SJSA1 (cell line): ENCODE measurements at places on chromosomes 6 and 20.

DNA sequence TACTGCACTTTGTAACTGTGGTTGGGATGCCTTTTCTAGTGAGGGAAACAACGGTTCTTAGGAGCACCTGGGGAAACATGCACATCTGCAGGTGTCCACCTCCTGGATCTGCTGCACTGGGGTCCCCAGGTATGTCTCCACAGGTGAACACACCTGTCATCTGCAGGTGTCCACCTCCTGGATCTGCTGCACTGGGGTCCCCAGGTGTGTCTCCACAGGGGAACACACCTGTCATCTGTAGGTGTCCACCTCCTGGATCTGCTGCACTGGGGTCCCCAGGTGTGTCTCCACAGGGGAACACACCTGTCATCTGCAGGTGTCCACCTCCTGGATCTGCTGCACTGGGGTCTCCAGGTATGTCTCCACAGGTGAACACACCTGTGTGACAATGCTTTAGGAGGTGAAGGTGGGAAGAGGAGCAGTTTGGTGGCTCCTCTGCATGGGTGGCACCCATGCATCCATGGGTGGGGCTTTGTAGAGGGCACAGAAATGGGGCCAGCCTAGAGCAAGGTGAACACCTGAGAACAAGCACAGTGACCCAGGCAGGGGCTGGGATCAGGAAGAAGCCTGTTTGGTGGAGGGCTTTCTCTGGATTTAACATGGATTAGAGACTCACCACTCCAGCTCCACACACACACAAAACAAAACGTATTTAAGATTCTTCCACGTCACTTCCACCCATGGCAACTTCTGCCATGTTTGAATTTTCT, 206.0 kb upstream of the CDH4 start:
- DNase-seq = no peak

DNA sequence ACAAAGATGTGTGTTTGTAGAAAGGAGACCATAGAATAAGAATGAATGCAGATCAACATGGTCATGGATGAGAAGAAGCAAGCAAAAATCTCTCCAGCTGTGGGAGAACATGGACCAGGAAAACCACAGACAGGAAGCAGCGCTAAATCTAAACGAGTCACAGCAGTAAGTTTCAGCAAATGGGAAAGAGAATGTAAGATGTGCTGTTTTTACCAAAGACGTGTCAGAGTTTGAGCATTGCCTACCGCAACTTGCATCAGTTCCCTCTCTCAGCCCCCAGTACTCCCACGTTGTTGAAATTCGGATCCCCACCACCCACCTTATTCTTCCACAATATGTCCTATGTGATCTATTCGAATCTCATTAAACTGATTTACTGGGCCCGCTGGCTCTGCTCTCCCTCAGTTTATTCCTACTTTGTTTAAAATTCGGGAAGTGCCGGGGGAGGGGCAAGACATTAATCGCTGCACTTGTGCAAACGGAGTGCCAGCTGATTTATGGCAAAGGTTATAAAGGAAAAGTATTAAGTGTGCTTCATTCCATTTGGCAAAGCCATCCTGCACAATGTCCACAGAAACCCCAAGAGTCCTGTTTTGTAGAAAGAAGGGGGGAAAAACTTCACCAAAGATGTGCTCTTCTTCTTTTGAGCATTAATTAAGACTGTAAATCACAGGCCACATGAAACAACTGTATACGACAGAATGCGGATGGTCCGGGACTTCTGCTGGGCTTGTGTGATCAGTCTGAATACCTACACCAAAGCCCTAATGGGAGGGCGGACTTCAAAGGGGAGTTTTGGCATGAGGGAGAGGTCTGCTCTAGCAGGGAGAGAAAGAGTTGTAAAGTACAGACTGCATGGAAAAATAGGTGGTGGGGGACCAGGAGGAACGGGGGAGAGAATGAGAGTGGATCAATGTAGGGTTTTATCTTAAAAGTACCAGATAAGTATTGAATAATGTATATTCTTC, 59.1 kb upstream of the PRDM1 start:
- no peak for DNase-seq

GRCh38 chr6:44203955-44204354, 12.8 kb upstream of the MYMX start:
- DNase-seq = no peak

GRCh38 chr20:35600176-35600992, 15.2 kb upstream of the SPAG4 start:
- DNase-seq = no peak

GRCh38 chr6:160190973-160191372, 67.6 kb downstream of the SLC22A2 start:
- no peak for DNase-seq

DNA sequence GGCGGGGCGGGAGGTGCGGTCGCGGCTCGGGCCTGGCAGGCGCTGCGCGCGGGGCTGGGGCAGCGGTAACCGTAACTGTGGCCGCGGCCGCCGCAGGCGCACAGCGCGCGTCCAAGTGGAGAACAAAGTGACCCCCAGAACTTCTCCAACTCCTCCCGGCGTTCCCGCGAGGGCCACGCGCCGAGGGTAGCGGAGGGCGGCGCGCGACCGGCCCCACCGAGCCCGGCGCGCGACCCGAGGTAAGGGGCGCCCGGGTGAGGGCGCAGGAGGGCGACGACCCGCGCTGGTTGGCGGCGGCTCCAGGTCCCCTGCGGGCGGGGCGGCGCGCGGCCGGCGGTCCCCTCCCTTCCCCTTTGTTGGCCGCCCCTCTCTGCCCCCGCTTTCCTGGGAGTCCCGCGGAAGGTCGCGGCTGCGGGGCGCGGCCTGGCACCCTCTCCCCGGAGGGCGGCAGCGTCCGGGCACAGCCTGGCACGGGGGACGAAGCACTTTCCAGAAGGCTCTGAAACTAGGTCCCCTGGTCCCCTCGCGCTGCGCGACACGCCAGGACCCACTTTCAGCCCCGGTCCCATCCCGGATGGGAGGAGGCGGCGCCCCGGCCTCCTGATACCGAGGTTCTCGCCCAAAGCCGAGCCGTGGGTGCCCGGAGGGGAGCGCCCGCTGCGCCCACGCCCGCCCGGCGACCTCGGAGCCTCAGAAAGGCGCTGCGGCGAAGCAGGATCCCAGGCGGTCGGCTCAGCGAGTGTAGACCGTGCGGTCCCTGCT, at the start of gene TIAM2:
Gene TIAM2, plus strand, starts transcription at position 62 of the 762 bp plus-strand sequence. CDS start 133,909 bp downstream, outside the sequence.
- peak; percentile 83 for DNase-seq

- DNase-seq = peak; percentile 22
These were observed 111.4 kb downstream of the SYNDIG1 start for GRCh38 chr20:24580855-24581254.

- DNase-seq = no peak
These were observed 419.1 kb downstream of the CDC5L start for GRCh38 chr6:44806656-44807055.
